Activated T-cell treated with anti-CD3 and anti-CD28 coated beads for 48 hours (primary cell): ENCODE measurements at places on chromosomes 1 and 21.
A peak's percentile ranks its signal among the peaks of the same experiment; 100 is the strongest.

- DNase-seq = no peak
These were observed 166.0 kb downstream of the EDEM3 start for GRCh38 chr1:184588701-184589100.

DNA sequence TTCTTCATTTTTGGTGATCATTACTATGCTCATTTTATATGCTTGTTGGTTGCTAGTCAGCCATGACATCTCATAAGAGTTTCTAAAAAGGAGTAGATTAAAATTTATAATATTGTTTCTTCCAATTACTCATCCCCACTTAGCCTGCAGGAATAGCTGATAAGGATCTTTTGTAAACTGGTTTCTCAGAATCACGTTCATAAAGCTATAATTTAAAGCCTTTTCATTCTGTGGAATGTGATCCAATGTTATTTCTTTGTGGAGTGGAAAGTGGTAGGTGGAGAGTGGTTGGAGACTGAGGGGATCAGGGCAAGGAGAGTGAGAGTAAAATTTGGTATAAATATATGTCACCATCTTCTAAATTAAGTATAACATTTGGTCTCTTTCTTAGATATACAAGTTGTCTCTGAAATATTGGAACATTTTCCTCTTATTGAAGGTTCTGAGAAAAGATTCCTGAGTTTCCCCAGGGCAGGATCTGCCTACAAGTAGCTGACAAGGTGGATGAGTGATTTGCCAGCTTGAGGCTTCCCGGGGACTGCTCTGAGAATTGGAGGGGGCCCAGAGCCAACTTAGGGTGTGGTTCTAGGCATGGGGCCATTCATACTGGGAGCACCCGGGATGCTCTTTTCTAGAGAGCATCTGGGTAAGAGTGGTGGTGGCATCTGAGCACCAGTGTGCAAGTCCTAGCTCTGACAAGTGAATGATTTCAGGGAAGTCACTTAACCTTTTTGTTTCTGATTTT, 116.4 kb downstream of the TBX19 start:
- no peak for DNase-seq

GRCh38 chr21:41651830-41652229, 115.0 kb downstream of the RIPK4 start:
- no peak for DNase-seq

DNA sequence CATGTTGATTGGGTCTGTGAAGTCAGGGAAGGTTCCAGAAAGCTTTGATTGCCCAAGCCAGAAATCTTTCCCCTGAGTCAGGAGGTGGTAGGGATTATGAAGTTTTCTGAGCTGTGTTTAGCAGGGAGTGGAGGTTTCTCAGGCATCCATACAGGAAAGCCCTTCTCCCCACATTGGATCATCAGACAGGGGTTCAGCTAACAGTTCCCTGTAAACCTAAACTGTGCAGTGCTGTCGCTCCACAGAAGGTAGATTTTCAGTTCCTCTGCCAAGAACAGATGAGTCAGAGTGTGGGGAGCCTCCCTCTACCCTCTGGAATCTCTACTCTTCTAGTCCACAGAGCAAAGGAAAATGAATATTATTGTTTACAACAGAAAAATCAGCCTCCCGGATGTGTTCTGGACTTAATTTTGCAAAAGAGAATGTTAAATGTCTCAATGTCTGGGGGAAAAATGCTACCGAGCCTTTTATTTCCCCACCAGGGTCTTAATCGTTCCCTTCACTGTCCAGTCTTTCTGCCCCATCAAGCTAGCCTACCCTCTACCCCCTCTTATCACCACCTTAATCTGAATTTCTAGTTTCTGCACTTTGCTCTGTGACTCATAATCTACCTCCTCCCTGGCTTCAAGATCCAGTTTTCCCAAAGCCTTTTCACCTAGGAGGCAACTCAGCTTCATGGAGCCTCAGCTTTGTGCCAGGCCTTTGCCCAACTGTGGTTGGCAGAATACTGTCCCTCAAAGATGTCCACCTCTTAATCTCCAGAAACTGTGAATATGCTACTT, 355.6 kb downstream of the PRDM2 start:
- DNase-seq = no peak

DNA sequence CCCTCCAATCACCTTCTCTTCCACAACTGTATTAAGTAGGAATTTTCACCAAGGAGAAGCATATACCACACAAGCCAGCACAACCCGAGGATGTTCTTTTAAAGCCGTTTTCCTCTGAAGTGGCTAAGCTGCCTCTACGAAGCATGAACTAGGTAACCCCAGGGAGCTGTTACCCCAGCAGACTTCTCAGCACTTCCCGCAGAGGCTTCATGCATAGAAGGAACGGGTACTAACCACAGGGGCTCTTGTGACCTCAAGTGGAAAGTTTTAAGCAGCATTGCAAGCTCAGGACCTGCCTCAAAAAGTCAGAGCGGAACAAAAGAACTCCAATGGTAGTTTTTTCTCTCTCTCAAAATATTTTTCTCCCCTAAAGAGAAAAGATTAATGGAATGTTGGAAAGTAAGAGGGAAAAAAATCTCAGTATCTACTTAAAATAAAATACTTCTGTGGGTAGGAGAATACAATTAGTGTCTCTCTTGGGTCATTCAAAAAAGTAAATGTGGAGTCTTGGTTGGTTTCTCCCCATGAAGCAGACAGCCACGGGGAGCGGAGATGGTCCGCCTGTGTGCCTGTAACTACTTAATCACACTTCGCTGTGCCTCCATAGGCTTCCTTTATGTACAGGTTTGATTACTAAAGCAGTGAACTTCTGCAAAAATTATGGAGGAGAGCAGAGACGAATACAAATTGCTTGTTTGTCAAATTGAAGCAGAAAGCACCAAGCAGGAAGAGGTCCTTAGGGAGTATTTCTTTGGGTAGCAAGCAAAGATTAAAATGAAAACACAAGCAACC, 40.9 kb downstream of the STX6 start:
- DNase-seq = peak; percentile 11

DNA sequence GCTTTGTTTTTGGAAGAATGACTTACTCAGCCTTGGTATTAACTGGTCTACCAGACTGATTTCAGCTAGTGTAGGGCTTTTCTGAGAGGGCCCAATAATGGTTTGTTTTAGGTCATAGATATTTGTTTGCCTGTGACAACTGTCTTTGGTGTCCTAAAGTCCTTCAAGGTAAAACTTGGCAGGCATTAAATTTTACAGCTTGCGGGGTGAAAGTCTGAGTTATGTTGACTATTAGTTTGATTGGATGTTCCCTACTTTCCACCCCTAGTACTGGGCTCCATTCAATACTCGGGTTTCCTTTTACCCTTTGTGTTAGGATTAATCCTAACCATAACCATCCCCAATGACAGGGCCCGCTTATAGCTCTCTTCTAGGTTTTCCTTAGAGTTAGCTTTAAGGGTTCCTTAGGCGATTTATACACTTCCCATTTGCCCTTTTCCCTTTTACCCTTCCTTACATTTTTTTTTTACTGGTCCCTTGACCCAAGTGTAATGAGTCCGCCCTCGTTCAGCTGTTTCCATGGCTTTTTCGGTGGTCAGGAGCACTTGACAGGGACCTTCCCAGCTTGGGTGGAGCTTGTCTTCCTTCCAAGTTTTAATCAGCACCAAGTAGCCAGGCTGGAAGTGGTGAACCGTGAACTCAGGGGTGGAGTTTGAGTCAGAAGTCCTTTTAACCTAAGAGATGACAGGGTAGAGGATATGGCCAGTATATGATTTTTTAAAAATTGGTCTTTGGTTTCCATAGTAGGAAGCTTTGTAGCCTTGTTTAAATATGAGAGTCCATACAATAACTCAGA, 28.5 kb upstream of the LCE5A start:
- DNase-seq = no peak

GRCh38 chr1:27863538-27863915, 8.8 kb upstream of the THEMIS2 start:
- DNase-seq = no peak

- DNase-seq = no peak
These were observed 587.9 kb downstream of the ADGRL2 start for GRCh38 chr1:82388679-82389078.

DNA sequence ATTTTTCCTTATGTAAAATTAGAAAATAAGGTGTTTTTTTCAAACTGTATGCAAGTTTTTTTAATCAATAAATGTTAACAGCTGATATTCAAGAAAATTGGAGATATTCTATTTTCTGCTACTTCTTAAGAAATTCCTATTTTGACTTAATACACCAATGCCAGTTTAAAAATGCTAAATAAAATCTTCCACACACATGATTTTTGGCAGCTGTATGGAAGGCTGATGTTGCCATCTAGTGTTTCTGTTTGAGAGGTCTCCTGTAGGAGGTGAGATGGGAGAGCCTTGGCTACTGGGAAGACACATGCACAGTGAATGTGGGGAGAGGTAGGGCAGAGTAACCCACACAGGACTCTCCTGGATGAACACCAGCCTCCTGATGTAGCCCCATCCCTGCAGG, 29.2 kb upstream of the OR2B11 start:
- no peak for DNase-seq

DNA sequence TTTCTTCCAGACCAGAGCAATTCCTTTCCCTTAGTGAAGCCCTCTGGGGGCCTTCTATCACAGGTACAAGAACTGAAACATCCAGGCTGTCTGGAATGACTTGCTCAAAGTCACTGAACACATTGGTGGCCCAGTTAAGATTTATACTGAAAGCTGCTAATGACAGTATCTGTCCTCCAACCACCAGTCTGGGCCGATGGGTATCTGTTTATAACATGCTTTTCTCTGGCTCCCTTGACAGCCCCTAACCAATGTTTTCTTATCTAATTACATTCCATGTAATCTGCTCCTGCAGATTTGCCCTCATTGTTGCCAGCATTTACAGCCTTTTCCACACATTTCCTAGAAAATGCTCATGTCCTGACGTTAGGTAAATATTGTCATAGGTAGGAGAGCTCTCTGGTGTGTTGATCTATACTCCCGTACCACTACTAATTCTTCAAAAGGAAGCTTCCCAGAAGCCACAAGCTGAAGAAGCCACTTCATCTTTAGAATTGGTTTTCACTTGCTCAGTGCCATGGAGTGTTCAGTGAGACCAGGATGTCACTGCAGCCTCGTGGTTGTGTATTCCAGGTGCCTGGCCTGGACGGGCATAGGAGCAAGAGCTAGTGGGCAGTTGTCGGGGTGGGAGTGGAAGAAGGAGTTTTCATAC, 163.9 kb downstream of the TSEN15 start:
- no peak for DNase-seq

GRCh38 chr1:157411769-157412168, 140.5 kb downstream of the FCRL5 start:
- no peak for DNase-seq

GRCh38 chr1:2645776-2646175, 13.0 kb upstream of the MMEL1 start:
- no peak for DNase-seq

GRCh38 chr1:184242507-184242943, 144.3 kb upstream of the C1orf21 start:
- DNase-seq = no peak

GRCh38 chr1:73674945-73675561, 522.9 kb downstream of the LRRIQ3 start:
- no peak for DNase-seq

DNA sequence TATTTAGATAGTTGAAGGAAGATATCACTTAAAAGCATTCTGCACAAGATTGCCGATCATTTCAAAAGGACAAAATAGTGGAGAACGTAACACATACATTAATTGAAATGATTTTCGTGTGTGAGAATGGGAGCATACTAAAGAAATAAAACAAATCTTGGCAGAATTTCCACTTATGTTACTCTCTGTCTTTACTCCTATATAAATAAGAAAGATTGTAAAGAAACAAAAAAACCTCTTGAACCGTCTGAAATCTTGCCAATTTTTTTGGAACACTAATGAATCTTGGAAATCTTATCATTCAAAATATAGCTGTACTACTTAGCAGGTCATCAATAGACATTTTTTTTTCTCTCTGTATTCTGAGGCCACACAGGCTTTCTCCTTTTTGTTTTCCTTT, 528.8 kb upstream of the NCAM2 start:
- no peak for DNase-seq

GRCh38 chr1:209855623-209856022, 27.9 kb downstream of the UTP25 start:
- DNase-seq = no peak

DNA sequence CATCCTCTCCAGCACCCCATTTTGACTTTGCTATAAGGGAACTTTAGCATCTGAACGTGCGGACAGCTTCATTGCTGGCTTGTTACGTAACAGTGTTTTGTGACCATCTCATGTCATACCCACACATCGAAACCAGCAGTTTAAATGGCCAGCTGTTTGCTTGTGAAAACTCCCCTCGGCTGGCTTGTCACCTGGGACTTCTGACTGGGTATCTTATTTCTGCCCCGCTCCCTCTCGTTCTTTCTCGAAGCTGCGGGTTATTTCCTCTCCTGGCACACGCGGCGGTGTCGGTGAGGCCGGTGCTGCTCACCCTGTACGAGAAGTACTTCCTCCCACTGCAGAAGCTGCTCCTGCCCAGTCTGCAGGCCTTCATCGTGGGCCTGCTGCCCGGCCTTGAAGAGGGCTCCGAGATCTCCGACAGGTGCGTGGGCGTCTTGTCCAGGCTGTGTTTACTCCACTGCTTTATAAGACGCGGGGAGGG, 43.5 kb downstream of the DOP1B start:
- no peak for DNase-seq

GRCh38 chr1:107359472-107360241, 218.8 kb downstream of the NTNG1 start:
- no peak for DNase-seq

DNA sequence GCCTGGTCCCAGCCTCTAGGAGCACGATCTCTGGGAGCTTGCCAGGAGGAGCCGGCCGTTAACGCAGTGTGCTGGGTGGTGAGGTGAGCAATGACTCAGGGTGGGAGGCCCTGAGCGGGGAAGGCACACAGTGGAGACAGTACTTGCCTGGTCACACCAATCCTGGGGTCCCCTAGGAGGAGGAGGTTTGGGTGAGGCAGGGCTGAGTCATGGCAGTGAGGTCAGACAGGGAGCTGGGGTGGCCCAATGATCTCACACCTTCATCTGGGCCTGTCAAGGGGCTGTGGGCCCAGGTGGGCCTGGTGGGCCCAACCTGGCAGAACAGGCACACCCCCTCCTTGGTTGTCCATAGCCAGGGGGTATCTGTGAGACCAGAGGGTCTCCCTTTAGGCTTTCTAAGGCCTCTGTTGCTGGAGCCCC, 8.6 kb upstream of the EDN2 start:
- peak; percentile 29 for DNase-seq

- no peak for DNase-seq
These were observed 9.5 kb downstream of the ST6GALNAC5 start for GRCh38 chr1:76876655-76877395.

GRCh38 chr1:16420424-16421118, 16.7 kb downstream of the SPATA21 start:
- DNase-seq = peak; percentile 65

DNA sequence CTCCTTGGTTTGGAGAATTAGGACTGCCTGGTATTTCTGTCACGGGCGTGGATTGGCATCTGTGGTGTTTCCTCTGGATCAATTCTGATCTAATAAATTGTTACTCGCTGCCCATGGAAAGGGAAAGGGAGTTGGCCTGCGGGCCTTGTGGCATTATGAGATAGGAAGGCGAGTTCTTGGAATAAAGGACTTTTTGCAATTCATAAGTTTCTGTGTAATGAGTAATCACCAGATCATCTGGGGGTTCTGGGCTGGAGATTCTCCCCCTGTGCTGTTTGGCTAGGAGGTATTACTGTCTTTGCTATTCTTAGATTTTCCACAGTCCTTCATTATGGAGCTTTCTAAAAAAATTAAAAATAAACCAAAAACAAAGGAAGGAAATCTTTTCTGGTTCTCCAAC, 315.9 kb downstream of the CAMTA1 start:
- DNase-seq = no peak

- DNase-seq = no peak
These were observed 46.2 kb downstream of the DDR2 start for GRCh38 chr1:162678439-162678838.

- DNase-seq = no peak
These were observed 433.4 kb downstream of the KIF26B start for GRCh38 chr1:245588116-245588639.
